AG09309 (cell line): ENCODE measurements at places on chromosomes 7 and 10.
A peak's percentile ranks its signal among the peaks of the same experiment; 100 is the strongest.

DNA sequence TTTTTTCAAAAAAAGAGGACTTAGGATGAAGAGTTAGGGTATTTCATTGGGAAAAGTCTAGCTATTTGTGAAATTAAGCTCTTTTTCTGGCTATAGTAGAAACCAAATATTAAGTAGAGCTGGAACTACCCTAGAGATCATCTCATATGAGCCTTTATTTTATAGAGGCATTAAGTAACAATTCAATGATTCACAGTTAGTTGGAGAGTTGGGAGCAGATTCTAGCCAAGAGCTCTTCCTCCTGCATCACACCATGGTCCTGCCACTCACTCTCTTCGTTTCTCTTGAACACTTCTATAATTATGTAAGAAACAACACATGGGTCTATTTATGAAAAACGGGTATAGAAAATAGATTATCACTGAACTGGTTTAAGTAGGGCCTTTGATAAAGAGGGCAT, 76.1 kb upstream of the ANK3 start:
- DNase-seq = no peak

DNA sequence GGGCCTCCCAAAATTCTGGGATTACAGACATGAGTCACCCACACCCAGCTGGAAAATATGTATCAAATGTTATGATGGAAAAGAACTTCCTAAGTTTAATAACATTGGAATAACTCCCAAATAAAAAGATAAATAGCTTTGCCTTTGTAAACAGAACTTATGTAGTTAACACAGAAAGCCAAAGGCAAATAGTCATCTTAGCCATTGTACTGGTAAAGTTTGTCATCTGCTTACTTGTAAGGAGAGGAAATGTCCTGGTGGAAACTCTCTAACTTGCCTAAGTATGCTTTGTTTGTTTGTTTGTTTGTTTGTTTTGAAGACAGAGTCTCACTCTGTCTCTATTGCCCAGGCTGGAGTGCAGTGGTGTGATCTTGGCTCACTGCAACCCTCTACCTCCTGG, 23.8 kb upstream of the TPST1 start:
- no peak for DNase-seq

GRCh38 chr10:16909961-16910792, 93.0 kb upstream of the RSU1 start:
- DNase-seq = no peak

DNA sequence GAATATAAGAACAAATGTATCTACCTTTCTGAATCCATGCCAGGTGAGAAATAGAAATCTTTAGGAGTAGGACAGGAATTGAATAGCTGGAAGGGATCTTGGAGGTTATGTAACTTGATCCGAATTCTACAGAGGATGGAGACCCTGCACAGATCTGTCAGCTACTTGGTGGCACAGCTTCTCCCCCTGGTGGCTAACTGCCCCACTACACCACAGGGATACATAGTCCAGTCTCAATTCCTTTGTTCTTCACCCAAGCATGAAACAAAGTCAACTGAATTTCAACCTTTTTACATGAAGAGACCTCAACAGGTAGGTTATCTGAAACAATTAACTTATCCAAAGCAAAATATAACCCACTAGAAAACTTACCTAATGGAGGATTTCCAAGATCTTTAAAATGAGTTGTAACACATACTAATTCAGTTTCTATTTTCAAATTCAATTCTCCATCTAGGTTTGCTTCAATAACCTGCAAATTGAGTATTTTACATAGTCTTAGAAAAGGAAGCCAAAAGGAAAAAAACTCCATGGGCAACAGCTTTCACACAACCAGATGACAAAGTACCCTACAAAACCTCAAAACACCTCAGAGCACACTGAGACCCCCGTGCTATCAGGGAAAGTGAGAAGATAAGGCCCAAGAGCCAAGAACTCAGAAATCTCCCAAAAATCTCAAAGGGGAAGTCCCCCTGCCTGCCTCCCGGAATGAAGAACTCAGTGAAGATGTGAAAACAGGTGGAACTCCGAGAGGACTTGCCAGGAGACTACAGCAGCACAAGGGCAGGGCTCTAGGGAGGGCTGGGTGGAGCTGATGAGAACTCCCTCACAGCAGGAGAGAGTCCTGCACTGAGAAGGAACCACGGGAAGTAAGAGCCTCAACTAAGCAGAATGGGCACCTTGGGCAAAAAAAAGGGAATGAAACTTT, 10.3 kb downstream of the HUS1 start:
- no peak for DNase-seq

- no peak for DNase-seq
Measured at GRCh38 chr7:154504918-154505317, 452.7 kb downstream of the DPP6 start.

DNA sequence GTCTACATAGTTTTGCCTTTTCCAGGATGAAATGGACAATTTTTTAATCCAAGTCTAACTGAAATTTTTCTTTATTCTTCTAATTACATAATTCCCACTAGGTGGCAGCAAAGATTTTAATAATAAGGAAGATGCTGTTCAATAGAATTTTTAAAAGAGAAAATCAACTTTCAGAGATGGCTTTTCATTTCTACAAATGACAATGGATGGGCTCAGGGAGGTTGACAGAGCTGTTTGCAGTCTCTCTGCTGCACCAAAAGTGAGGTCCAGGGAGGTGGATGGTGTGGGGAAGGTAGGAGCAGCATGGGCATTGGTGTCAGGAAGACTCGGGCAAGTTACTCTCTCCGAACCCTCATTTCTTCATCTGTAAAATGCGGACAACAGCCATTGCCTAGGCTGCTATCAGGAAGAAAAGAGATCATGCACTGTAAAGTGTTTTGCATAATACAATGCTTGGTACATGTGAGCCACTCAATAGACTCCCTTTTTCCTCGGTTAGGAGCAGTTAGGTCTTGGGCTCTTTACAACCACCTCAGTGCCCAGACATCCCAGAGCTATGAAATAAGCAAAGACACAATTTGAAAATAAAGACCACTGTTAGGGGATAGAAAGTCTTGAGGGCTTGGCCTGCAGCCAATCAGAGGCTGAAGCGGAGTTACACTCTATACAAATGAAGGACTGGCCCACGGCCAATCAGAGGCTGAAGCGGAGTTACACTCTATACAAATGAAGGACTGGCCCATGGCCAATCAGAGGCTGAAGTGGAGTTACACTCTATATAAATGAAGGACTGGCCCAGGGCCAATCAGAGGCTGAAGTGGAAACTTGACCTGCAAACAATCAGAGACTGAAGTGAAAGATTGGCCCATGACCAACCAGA, 107.1 kb downstream of the ABLIM1 start:
- peak; percentile 4 for DNase-seq

- DNase-seq = no peak
Measured at GRCh38 chr10:3750006-3750816, 34.8 kb downstream of the KLF6 start.

GRCh38 chr7:85074992-85075391, 111.9 kb downstream of the SEMA3D start:
- no peak for DNase-seq

- no peak for DNase-seq
Measured at GRCh38 chr7:150961510-150962289, 16.4 kb downstream of the KCNH2 start.

DNA sequence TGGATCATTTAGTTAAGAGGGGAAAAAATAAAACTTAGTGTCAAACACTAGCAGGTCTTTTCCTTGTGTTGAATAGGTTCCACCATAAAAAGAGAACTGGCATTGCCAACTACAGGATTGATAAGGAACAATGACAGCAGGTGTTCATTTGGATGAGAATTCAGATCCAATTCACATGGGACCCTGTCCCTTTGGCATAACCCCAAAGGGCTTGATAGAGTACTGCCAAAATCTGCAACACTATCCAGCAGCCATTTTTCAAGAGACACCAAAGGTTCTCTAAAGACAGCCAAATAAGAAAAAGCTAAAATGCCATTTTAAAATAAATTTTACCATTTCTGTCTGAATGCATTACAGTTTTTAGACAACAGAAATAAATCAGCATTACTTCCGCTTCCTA, 422.3 kb downstream of the DGKB start:
- no peak for DNase-seq

- DNase-seq = no peak
Measured at GRCh38 chr10:67250686-67251085, 324.9 kb downstream of the LRRTM3 start.

DNA sequence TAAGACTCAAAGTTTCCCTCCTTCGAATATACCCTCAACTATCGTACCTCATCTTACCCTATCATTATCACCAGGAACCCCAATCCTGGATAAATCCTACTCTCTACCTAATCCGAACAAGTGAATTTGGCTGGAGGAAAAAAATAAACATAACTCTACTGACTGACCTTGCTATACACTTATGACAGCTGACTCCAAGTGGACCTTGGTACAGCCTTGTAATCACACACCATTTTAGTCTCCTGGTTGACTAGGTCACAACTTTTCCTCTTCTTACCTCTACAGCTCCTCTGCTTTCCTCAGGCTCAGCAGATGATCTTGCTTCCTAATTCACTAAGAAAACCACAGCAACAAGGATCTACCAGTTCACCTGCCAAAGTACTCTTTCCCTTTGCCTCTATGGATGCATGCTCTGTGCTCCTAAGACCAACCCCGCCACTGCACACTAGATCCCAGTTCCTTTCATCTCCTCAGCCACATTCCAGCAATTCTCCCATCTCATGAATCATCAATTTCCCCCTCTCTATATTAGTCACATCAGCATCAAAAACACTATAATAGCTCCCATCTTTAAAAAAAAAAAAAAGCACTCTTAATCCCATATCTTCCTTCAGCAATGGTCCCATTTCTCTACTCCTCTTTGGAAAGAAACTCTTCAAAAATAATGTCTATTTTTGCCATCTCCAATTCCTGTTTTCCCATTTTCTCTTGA, 35.5 kb downstream of the COA1 start:
- DNase-seq = peak; percentile 40

DNA sequence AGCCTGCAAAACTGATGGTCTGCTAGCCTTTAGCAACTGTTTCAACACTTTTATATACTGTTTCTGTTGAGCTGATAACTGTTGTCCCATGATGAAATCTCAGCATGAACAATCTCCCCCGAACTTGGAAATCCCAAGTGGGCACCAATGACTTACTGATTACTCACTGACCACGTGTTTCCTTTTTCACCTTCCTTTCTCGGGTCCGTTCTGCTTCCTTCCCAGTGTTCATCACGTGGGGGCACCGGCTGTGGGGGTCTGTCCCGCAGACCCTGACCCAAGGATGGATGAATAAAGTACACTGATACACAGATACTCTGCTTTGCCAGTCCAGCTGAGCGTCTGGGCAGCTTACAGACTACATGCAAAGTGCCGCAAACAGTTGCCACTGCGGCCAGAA, 39.0 kb upstream of the RASGEF1A start:
- no peak for DNase-seq

GRCh38 chr7:139720705-139721231, 57.0 kb downstream of the HIPK2 start:
- DNase-seq = peak; percentile 35

DNA sequence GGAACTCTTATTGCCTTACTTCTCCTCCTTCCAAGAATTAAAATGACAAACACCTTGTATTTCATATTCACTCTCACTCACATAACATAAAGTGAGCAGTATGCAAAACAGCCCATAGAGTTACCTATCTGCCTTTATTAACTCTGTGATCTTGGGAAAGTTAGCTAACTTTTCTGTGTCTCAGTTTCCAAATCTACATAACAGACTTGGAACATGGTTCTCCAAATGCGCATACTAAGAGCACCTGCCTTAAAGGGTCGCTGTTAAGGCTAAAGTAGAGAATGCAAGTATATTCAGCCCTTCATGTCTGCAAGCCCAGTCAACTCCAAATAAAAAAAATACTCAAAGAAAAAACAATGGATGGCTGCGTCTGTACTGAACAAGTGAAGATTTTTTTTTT, 121.8 kb upstream of the C1QL3 start:
- DNase-seq = no peak
